EL (cell line): ENCODE measurements at places on chromosomes 1 and 21.
A peak's percentile ranks its signal among the peaks of the same experiment; 100 is the strongest.

- no peak for DNase-seq
Measured at GRCh38 chr21:38269576-38269936, 12.8 kb downstream of the KCNJ15 start.

- peak; percentile 84 for DNase-seq
Measured at GRCh38 chr21:34553151-34553952, 41.3 kb upstream of the KCNE1 start.

DNA sequence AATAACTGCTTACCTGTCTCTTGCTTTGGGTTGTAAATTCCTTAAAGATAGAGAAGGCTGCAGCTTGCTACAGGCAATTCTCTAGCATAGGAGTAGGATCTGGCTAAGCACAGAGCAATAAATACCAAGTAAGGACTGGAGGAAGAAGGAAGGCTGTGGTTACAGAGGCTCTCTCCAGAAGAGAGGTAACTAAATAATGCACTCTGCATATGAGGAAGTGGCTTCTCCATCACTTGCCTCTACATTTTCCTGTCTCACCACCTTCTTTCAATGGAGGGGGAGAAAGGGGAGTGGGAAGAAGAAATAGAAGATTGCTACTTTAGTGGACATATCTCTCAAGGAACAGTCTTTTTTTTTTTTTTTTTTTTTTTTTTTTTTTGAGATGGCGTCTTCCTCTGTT is 60.9 kb upstream of the LAX1 start:
- DNase-seq, result no peak

GRCh38 chr1:233025157-233025556 is 74.7 kb downstream of the NTPCR start:
- peak; percentile 30 for DNase-seq

DNA sequence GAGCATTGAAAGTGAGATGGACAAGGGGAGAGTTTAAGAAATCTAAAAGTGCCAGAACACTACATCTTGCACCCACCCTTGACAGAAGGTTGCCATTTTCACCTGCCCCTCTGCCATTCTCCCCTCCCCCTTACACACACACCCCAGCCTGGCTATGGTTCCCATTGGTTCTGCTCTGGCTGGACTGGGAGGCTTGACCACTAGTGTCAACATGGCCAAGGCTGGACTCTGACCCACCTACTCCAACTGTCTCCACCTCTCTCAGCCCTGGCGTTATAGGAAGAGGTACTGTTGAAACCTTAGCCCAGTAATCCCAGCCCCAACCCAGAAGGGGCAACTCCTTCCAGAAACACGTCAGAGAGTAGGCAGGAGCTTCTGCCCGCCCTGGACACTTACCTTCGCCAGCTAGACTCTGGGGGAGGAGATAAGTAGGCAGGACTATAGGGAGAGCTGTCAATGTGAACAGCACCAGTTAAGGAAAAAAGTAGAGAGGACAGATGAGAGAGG is 4.5 kb downstream of the CRTC2 start:
- no peak for DNase-seq

DNA sequence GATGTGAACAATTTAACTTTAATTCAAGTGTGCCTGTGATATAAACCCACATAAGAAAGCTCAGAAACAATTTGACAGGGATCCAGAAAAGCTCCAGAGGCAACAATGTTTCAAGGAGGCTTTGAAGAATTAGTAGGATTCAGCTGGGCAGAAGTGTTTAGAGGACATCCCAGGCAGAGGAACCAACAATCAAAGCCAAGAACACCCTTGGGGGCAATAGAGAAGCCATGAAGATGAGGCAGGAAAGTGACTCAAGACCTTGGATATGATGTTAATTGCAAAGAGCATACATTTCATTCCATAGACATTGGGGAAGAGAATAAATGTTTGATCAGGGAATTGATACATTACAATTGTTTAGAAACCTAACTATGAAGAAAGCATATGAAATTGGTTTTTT is 280.3 kb downstream of the LTN1 start:
- DNase-seq, result peak; percentile 22

DNA sequence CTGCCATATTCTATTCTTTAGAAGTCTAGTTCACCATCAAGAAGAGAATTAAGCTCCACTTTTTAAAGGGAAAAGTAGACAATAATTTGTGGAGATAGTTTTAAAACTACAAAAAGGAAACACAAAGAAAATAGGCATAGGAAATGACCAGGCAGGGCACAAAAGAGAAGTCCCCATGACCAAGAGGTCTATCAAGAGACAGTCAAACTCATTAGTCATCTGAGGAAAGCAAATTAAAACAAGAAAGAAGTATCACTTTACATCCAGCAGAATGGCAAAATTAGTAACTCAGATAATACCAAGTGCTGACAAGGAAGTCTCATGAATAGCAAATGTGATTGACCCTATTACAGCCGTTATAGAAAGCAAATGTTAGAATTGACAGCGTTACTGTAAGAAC is 243.7 kb upstream of the SNX7 start:
- DNase-seq, result no peak

DNA sequence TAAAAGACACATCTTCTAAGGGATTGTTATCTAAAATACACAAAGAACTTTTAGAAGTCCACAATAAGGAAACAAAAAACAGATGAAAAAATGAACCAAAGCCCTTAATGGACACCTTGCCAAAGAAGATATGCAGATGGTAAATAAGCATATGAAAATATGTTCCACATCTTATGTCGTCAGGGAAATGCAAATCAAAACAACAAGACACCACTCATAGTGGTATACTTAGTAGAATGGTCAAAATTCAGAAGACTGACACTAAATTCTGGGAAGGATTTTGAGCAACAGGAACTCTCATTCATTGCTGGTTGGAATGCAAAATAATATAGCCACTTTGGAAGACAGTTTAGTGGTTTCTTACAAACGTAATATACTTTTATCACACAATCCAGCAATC is 205.7 kb upstream of the ST6GALNAC5 start:
- no peak for DNase-seq

DNA sequence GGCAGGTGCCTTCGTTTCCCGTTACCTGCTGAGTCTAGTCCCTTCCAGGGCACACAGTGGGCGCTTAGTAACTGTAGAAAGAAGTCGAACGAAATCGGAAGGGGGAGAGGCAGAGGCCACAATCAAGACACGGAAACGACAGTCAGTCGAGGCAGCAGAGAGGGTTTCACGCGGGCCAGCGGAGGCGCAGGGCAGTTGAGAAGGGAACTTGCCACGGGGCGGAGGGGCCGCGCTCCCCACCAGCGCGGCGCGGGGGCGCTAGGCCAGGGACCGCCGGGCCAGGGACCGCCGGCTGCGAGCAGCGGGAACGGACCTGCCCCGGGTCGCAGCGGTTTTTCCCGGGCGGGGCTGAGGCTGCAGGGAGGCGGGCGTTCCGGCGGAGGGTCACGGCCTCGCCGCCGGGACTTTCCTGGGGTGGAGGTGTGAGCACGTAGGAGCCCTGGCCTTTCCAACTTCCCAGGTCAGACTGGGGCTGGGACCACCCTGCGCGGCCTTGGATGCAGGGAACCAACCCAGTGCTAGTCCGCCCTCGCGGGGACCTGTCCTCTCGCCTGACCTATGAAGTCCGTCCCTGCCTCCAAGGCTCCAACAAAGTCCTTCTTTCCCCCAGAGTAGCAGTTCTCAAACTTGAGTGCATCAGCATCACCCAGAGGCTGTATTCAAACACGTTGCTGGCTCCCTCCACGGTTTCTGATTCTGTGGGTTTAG is 150.1 kb upstream of the FGGY start:
- DNase-seq, result peak; percentile 65

DNA sequence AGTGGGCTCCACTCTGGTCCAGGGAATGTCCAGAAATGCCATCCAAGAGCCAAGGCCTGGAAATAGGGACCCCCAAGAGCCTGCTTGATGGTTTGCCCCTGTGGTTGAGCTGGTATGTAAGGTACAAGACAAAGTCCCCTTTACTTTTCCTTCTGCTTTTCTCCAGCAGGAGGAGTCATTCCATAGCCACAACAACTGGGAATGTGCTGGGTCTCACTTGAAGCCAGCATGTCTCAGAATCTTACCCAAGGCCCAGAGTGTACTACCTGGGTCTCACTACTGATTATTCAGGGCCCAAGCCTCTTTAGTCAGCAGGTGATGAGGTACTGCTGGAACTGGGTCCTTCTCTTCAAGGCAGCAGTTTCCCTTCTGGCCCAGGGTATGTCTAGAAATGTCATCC is 62.1 kb upstream of the CD55 start:
- DNase-seq, result peak; percentile 29

DNA sequence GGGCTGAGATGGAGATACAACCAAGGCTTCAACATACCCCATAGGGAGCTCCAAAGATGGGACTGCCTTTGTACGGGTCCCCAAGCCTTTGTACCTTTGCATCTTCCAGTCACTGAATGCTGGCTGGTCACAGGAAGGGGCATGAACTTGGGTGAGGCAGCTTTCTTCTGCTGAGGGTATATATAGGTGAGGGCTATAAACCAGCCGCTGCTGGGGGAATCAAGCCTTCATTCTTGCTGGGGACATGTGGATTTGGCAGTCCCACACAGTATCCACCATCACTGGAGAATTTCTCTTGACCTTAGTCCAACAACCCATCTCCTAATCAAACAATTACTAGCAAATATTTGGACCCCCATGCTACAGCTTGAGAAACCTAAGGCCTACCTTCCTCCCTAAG is 61.7 kb downstream of the CCDC185 start:
- DNase-seq, result no peak

DNA sequence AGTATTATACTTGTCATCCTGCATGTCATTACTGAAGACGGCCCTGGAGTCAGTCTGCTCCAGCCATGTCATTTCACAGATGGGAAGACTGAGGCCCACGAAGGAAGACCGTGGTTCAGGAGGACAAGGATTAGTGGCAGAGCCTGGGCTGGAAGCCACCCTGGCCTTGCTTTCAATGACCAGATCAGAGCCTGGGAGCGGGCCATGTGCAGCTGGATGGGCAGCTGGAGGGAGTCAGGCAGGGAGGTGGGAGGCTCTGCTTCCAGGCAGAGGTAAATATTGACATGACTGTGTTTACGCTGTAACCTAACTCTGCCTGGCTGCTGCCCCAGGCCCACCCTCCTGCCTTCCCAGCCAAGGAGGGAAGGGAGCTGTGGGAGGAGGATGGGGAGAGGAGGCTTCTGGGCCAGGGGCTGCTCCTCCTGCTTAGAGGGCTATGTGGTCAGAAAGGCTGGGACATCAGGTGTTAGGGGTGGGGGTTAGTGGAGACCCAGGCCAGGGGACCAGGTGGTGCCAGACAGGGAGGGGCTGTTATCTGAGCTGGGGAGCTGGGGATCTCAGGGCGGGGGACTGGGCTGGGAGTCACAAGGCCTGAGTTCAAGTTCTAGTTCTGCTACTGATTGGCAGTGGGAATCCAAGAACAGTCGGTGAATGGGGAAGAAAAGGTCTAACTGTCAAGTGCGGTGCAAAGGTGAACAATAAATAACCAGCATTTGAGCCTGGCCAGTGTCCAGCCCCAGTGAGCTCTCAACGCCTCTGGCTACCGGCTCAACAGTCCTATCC is 48.5 kb upstream of the ECE1 start:
- DNase-seq, result no peak

GRCh38 chr1:50348449-50349241 is 74.6 kb downstream of the DMRTA2 start:
- peak; percentile 70 for DNase-seq

DNA sequence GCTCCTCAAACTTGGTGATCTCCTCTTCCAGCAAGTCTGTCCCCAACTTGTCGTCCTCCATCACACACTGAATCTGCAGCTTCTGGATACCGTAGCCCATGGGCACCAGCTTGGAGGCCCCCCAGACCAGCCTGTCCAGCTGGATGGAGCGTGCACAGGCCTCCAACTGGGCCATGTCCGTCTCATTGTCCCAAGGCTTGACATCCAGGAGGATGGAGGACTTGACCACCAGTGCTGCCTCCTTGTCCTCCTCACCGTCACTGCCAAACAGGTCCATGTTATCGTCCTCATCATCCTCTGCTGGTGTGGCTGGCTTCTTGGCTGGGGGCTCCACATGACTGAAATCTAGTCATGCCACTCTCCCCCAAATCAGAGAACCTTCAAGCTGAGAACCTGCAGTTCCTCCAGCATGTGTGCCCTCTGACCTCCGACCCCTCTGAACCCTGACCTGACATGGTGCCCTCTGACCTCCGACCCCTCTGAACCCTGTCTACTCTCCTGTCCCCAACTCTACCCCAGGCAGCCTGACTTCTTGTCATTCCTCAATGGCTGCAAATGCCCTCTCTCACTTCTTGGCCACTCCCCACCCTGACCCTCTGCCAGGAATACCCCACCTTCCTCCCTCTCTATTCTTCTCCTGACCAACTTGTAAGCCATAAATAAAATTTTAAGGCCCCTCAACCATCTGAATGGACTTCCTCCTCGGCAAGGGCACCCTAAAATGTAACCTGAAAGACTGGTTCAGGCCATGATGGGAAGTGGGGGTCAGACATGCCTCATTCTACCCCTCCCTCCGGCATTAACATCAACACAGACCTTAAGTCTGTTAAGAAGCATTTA is 275.7 kb upstream of the C1orf174 start:
- no peak for DNase-seq

DNA sequence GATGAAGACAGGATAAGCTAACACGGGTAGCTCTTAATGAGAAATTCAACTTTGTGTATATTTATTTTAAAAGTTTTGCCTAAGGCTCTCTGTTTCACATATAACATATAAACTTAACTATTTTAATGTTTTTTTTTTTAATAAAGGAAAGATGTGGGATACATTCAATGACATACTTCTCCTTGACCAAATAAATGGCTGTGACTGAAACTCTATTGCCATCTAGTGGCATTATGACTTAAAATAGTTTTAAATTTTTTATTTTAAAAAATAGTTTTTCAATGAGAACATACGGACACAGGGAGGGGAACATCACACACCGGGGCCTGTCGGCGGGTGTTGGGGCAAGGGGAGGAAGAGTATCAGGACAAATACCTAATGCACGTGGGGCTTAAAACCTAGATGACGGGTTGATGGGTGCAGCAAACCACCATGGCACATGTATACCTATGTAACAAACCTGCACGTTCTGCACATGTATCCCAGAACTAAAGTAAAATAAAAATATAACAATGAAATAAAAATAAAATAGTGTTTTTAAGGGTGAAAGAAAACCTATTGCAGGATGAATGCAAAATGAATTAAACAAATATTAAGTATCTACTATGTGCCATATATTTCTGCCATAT is 83.4 kb downstream of the LYST start:
- DNase-seq, result peak; percentile 69
